NT2/D1 (cell line): ENCODE measurements at places on chromosomes 11 and 22.

DNA sequence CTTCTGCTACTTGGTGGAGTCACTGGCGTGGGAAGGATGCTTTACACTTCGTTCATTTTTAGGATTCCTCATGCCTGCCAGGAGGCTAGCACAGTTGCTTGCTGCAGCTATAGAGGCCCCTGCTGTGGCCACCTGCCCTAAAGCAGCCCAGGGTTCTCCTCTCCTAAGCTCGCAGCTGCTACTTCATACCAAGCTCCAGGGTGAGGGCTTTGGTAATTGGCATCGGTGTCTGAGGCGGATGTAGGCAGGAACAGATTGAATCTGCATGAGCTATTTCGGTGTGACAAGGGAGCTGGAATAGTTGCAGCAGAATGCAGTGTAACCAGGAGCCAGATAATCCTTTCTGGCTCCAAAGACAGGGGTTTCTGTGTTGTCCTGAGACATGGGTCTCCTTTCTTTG is 133.1 kb downstream of the MICAL2 start:
- DNase-seq: no peak

DNA sequence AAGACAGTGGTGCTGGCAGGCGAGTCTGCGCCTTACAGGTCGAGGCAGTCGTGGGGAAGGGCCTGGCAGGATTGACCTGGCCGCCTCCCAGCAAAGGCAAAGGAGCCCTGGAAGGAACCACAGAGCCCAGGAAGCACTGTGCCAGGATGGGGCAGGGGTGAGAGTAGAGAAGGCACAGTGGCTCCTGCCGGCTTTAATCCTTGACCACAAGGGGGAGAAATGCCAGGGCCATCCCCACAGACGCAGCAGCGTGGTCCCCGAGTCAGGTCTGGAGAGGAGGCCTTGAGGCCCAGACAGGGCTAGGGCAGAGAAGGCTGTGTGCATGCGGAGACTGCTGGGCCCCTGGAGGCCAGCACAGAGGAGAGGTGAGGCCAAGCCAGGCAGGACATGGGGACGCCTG is 9.9 kb upstream of the NDUFS8 start:
- no peak for DNase-seq

DNA sequence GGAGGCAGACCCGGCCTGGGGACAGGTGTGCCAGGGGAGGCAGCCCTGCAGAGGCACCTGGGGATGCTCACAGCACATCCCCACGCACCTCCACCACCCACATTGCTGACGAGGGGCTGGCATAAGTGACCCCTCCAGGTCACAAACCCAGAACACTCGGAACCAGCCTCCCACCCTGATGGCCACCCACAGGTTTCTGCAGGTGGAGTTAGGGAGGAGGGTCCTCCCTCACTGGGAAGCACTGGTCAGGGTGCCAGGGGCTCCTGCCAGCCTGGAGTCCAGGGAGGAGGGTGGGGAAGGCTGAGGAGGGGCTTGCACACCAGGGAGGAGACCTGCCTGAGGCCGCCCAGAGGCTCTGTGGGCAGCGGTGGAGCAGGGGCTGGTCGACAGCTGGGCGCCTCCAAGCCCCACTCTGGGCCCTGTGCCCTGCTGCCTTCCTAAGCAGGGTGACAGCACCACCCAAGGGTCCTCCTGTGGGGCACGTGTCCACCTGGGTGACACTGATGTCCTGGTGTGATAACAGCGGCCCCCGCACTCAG is 51.0 kb upstream of the CARS1 start:
- no peak for DNase-seq

DNA sequence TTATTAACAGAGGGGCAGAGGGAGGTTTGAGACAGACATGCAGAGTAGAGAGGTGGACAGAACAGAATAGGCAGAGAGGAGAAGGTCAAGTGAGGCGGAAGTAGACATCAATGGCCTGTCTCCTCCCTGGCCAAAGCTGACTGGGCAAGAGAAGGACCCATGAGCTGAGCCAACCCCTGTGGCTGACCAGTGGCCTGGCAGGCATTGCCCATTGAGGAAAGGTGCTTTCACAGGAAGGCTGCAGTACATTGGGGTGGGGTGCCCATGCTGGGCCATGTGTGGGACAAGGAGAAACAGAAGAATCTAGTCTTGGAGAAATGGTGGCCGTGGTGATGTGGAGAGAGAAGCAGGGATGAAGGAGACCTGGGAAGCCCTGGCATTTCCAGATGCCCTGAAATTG is 76.0 kb downstream of the MYEOV start:
- DNase-seq: no peak

DNA sequence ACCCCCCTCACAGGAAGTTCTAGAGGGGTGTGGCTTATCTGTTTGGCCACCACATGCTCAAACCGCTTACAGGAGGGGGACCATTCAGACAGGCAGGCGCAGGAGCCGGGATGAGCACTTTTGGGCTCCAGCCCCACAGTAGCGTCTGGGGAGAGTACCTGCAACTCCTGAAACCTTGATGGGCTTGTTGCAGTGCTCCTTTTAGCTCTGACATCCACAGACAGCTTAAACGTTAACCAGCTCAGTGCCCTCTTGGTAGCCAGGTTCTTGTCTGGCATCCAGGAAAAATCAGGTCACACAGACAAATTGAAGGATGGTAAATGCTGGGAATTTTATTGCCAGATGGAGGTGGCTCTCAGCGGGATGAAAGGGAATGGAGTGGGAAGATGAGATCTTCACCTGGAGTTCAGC is 326.3 kb downstream of the ETS1 start:
- DNase-seq: no peak

GRCh38 chr11:69554849-69555248 is 73.4 kb downstream of the LINC01488 start:
- no peak for DNase-seq

GRCh38 chr11:86610559-86611341 is 61.7 kb downstream of the ME3 start:
- no peak for DNase-seq

DNA sequence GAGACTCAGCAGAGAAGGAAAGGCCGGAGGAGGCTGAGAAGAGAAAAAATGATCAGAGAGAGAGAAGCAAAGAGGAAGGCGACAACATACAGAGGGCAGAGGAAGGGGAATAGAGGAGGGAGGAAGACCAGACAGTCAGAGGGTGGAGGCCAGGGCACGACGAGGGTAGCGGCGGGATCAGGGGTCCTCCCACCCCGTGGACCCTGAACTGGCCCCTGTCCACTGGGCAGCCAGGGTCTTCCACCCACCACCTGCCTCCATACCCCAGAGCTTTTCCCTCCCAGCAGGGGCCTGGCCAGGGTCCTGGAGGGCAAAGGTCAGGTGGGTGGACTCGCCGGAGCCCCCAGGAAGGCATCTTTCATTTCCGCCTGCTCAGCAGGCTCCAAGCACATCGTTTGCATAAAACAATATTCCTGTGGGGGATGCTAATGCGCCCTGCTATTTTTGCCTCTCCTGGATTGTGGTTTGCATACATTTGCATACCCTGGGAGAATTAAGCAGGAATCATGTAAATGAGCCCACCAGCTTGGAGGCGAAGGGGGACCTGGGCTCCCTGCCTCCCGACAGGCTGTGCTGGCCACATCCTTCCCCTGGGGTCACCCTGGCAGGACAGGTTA is 394.1 kb downstream of the MN1 start:
- no peak for DNase-seq

- no peak for DNase-seq
These were observed 688.1 kb downstream of the BRD1 start for GRCh38 chr22:49139492-49140151.

GRCh38 chr11:69499186-69499917 is 17.9 kb downstream of the LINC01488 start:
- DNase-seq: no peak
